Right hindlimb (tissue), 1 donor: ENCODE measurements at places on chromosomes 11 and 22.

DNA sequence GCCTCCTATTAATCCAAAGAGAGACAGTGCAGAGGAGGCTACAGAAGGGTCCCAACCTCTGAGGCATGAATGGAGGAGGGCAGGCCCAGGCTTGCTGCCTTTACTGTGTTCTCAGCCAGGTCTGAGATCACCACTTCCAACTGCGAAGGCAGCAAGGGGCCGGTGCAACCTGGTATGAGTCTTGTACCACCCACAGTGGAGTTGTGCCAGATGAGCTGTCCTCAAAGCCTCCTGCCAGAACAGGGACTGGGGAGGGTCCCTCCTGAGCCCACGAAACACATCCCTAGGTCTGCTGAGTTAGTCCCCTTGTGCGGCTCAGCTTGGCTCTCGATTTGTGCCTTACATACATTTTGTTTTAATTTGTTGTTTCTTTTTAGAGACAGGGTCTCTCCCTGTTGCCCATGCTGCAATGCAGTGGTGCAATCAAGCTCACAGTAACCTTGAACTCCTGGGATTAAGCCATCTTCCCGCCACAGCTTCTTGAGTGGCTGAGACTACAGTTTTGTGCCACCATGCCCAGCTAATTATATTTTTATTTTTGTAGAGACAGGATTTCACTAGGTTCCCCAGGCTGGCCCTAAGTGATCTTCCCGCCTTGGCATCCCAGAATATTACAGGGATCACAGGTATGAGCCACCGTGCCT lies 9.3 kb downstream of the MIF start:
- no peak for DNase-seq

DNA sequence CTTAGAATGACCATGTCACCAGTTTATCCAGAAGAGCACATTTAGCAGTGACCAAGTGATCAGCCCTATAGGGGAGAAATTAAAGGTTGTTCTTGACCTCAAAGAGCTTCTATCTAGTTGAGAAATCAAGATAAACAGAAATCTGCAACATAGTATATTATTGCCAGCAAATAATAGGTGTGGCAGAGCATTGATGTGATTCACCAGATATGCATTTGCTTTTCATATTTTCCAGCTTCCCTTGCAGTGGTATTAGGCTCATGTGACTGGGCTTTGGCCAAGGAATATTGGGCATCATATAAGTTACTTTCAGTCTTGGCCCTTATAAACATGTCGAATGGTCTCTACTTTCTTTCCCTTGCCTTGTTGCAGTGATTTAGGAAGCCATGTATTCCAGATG lies 34.5 kb downstream of the COMMD9 start:
- no peak for DNase-seq

DNA sequence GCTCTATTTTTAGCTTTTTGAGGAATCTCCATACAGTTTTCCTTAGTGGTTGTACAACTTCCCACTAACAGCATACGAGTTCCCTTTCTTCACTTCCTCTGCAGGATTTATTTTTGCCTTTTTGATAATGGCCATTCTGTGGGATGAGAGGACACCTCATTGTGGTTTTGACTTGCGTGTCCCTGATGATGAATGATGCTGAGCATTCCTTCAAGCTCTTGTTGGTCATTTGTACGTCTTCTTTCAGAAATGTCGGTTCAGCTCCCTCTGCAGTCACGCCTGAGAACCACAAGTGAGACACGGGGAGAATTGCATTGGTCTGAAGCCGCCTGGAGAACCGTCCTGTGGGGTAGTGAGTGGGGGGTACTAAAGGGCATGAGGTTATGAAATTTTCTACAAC lies 2.0 kb upstream of the KRTAP5-10 start:
- no peak for DNase-seq

DNA sequence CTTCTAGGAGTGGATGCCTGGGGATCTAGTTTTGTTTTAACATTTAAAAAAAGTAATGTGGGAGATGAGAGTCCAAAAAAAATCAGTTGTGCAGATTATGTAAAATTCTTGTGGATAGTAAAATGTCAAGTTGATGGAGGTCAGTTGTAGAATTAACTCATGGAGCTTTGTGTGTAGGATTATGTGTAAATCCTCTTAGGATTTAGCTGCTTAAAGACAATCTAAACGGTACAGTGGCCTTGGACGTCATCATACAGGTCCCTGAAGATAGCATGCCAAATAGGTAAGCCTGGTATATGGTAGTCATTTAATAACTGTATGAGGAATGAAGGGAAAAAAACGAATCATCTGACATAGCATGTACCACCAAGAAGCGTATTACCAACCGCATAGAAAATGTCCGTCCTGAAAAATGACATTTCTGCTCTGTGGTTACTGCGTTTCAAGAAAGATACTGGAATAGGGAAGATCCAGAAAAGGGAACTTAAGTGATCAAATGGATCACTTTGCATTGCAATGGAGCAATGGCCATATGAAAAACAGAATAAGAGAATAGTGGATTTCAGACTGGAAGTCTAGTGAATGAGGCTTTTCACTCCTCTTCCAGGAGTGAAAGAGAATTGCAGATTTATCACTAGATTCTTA lies 61.3 kb downstream of the BCL2L13 start:
- DNase-seq = no peak

GRCh38 chr11:60781981-60782316 lies 3.2 kb upstream of the MS4A10 start:
- no peak for DNase-seq

- DNase-seq = no peak
These were observed 421 bp downstream of the SLC15A3 start for GRCh38 chr11:60951606-60951903.

DNA sequence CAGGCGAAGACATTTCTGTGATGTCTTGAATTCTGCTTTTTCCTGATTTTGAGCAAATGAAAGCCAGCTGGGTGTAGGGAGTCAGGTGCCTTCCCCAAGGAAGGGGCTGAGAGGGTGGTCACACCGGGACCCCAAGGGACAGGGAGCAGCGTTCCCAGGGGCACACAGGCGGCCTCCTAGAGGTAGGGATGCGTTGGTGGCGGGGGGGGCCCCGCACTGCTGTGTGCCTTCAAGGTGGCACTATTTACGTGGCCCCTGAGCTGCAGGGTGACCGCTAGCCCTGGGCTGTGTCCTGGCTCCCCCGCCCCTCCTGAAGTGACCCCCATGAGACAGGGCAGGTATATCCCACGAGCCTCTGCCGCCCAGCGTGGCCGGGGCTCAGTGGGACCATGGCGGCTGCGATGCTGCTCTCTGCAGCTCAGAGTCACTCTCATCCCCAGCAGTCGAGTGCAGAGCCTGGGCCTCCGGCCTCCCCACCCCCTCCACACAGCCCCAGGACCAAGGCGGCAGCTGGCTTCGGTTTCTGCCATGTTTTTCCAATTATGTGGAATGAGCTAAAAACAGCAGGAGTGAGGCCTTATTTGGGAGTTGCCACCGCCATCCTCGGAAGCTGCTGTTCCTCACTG lies 60.9 kb downstream of the LRP5 start:
- peak; percentile 92 for DNase-seq
